ENCODE measurements at places on chromosomes 7 and 10. TPM values are rescaled to one million over a fixed set of nuclear protein-coding genes. Genes with fewer than 3 reads are reported as not detected.

GRCh38 chr10:66924674-66925345 lies 1.0 kb upstream of the LRRTM3 start:
- DNase-seq, result no peak

DNA sequence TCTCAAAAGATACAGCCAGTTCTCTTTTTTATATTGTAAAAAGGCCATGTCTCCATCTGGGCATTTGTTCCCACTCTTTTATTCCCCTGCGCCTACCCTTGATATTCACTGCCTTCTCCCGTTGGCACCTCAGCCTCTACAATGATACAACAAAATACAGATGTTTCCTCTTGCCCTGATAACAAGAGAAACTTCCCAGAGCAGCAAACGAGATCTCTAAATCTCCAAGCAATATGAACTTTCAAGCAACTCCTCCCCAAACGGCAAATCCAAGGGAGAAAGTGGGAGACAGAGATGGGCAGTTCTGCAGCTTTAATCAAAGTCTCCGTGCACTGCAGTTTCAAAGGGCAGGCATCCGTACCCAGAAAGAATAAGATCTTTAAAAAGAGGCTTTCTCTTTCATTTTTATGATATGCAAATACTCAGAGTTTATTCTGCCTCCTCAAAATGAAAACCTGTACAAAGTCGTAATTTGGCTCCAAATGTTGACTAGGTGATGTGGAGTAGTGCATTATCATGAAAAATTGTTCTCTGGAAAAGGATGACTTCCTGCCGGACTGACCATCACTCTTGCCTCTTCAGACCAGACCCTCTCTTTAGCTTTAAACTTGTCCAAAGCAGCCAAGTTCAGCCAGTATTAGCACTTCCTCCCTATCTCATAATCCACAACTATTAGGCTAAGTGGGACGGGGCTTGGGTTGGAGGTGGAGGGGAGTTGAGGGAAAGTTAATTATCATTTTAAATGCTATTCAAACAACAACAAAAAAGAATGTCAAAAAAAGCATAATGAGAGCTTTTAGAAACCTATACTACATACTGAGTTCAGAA lies 682 bp downstream of the HGF start:
- DNase-seq, result no peak

DNA sequence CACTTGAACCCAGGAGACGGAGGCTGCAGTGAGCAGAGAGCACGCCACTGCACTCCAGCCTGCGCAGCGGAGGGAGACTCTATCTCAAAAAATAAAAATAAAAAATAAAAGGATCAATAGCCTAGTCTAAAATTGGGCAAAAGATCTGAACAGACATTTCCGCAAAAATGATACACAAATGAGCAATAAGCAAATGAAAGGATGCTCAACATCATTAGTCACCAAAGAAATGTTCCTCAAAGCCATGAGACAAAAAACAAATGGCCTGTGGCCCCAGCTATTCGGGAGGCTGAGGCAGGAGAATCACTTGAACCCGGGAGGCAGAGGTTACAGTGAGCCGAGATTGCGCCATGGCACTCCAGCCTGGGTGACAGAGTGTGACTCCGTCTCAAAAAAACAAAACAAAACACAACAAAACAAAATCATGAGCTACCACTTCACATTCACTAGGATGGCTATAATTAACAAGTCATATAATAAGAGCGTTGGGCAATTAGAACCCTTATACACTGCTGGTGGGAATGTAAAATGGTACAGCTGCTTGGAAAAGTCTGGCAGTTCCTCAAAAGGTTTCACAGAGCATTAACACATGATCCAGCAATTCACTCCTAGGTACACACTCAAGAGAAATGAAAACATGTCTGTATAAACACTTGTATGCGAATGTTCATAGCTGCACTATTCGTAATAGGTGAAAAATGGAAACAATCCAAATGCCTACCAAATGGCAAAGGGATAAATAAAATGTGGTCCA lies 3.1 kb downstream of the DAGLB start:
- DNase-seq, result no peak

DNA sequence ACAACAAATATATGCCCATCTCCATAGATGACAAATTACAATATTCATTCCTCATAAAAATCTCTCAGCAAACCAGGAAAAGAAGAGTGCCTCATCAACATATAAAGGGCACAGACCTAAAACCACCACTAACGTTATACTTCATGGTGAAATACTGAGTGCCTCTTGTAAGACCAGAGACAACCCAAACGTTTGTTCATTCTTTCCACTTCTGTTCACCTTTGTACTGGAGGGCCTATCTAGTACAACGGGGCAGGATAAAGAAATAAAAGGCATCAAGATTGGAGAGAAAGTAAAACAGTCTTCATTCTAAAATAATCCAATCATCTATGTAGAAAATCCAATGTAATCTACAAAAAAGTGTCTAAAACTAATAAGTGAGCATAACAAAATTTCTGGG lies 79.1 kb downstream of the LARP4B start:
- DNase-seq, result no peak

- DNase-seq, result no peak
These were observed 132.5 kb downstream of the WDR37 start for GRCh38 chr10:1188558-1189135.

GRCh38 chr7:71527213-71527612 lies 395.3 kb downstream of the GALNT17 start:
- DNase-seq, result no peak

DNA sequence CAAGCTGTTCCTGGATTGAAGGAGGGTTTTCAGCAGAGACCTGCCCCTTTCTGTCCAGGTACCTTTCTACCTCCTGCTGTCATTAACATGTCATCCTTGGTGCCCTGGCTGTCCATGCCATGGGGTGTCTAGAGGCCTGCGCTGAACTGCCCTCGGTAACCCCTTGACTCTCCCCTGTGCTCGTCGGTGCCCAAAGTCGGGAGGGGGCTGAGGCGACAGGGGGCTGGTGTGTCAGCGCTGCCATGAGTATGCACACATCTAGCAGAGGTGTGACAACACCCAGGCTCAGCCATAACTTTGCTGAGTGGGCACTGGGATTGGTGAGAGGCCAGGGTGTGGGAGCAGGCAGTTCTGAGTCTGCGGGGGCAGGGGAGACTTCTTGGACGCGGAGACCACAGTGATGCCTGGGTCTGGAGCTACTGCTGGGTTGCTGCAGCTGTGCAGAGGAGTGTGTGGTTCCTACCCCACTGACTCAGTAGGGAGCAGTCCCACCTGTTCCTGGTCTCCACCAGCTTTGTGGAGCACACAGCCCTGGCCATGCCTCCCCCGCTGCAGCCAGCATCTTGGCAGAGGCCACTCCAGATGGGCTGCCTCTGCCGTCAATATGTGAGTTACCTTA lies 376.2 kb upstream of the SEMA3C start:
- no peak for DNase-seq

- DNase-seq, result no peak
These were observed 22.2 kb upstream of the CCL24 start for GRCh38 chr7:75835688-75836285.

DNA sequence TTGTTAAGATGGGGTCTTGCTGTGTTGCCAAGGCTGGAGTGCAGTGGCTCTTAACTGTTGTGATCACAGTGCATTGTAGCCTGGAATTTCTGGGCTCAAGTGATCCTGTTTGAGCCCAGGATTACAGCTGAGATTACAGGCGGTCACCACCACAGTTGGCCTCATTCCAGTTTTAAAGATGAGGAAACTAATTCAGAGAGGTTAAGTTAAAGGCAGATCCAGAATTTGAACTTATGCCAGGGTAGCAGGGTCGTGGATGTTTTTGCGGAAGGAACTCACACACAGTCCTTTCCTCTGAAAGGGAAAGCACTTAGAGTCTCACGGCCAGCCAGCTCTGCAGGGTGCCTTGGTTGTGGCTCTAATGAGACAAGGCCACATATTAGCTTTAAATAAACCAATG lies 84.7 kb downstream of the MMRN2 start:
- DNase-seq, result no peak

DNA sequence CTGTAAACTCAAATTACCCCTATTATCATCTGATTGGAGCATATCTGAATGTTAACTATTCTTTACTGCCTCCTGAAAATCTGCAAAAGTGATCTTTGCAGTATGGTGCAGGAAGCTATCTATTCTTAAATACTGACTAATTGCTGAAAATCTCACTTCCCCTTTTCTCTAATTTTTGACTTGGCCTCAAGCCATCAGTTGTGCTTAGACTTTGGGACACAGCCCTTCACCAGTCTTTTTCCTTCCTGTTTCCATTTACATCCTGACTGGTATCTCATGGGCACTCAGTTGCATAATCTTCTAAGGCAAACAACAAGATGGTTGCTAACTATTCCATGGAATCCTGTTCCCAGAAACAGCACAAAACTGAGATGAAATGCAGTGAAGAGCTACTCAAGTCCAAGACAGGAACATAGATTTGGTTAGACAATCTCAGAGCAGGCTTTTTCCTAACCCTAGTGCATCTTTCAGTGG lies 228.5 kb downstream of the SORCS1 start:
- no peak for DNase-seq

- DNase-seq, result no peak
These were observed 483.0 kb downstream of the MAGI2 start for GRCh38 chr7:78970440-78970916.

- no peak for DNase-seq
These were observed 86.3 kb downstream of the IMMP2L start for GRCh38 chr7:111475959-111476358.

DNA sequence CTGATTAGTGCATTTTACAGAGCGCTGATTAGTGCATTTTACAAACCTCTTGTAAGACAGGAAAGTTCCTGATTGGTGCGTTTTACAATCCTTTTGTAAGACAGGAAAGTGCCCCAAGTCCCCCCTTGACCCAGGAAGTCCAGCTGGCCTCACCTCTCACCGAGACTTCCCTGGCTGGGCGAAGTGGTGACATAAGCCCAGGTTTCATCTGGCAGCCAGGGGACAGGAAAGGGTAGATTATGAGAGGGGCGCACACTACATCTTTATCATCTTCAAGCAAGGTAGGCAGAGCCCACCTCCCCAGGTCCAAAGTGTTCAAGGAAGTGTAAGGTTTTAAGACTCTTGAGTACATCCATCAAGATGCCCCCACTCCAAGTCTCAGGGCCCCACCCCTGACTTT lies 5.5 kb upstream of the GDF10 start:
- no peak for DNase-seq

Gene SEMA3D
- total RNA-seq, result not detected

Gene GATA3
- total RNA-seq, result 3.7 TPM

Gene TFEC
- not detected for total RNA-seq

Gene EBLN1
- not detected for total RNA-seq

Gene FANK1
- 0.52 TPM for total RNA-seq
